HS-27A (cell line): ENCODE measurements at places on chromosomes 4 and X.

- no peak for DNase-seq
Measured at GRCh38 chr4:20095805-20096541, 155.7 kb upstream of the SLIT2 start.

DNA sequence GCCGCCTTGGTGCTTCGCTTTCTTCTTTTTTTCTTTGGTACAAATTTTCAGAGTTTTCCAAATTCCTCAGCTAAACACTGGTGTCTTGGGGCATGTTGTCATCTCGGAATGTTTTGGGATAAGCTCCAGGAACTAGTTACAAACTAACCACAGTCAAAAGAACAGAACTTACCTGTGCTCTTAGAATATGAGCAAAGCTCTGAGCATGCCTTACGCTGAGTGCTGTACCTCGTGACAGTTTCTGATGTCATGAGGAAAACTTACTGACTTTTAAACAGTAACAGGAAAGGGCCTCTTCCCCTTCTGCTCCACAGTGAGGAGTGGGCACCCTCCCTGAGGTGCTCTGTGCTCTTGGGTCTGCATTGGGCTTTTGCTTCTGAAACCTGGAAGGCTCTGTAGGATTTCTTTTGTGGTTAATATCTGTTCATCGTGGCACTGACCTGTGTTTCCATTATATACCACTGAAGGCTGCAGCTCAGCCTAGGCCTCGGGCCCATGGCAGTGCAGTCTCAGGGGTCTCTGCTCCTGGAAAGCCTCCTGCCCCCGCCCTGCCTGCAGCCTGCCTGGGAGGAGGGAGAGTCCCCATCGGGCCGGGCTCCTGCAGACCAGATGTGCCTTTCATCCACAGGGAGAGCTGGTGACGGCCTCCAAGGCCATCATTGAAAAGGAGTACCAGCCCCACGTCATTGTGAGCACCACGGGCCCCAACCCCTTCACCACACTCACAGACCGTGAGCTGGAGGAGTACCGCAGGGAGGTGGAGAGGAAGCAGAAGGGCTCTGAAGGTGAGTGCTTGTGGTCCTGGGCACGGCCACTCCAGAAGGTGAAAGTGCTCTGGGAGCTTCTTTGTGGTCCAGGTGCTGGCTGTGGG is 48.7 kb downstream of the NOP14 start:
- DNase-seq = no peak

- no peak for DNase-seq
Measured at GRCh38 chrX:5724123-5724522, 504.5 kb downstream of the NLGN4X start.

- no peak for DNase-seq
Measured at GRCh38 chrX:8084006-8084405, 87.1 kb downstream of the VCX2 start.
